ENCODE measurements at places on chromosomes 16 and 17. TPM values are rescaled to one million over a fixed set of nuclear protein-coding genes. Genes with fewer than 3 reads are reported as not detected.

Gene SOX8
- total RNA-seq: 5.7 TPM

Gene SALL1
- total RNA-seq: 54.3 TPM

Gene IRF8
- 0.96 TPM for total RNA-seq

Gene PRSS8
- total RNA-seq: 87.7 TPM

Gene SBK1
- total RNA-seq: 77.4 TPM

Gene GPRC5B
- 109 TPM for total RNA-seq

Gene KCNH6
- total RNA-seq: 1.8 TPM

Gene CASKIN2
- total RNA-seq: 32.3 TPM

Gene PDILT
- not detected for total RNA-seq

Gene CD300A
- 0.52 TPM for total RNA-seq

- peak overlapping the region; percentile 54 for H3K27ac ChIP-seq
- DNase-seq: no peak
Measured at GRCh38 chr17:42669977-42670788, 6.6 kb downstream of the PLEKHH3 start.

- no peak for DNase-seq
- no peaks in the 10 kb centered on the region for H3K27me3 ChIP-seq
- peak overlapping the region; percentile 82 for H3K27ac ChIP-seq
Measured at GRCh38 chr17:81511804-81512561, 616 bp downstream of the ACTG1 start.

GRCh38 chr16:46968063-46968435 lies 5.4 kb downstream of the DNAJA2 start:
- peaks cover 31% of the 10 kb centered on the region for H3K36me3 ChIP-seq
- H3K4me1 ChIP-seq: peaks cover 2% of the 10 kb centered on the region
- DNase-seq: no peak
- no peak overlapping the region for H3K4me3 ChIP-seq

DNA sequence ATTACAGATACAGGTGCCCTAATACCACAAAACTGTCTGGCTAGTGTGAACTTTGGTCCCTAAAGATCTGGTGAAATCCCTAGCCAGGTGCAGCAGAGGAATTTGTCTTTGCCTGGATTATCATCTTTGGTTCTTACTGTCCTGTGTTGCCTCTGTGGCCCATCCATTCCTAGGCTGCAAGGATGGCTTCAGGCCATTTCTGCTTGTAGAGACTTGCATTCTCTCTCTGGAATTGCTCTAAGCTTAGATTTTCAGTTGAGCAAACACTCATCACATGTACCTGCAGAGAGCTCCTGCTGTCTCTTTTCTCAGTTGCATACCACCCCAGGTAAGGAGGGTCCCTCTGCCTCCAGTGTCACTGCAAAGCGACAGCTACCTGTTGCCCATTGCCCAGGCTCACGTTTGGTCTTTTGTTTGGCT lies 114.9 kb downstream of the PRKCA start:
- no peaks in the 10 kb centered on the region for H3K27me3 ChIP-seq
- no peak overlapping the region for H3K27ac ChIP-seq
- H3K4me3 ChIP-seq: no peak overlapping the region
- no peaks in the 10 kb centered on the region for H3K36me3 ChIP-seq

- DNase-seq: no peak
- no peak overlapping the region for H3K4me3 ChIP-seq
- no peaks in the 10 kb centered on the region for H3K4me1 ChIP-seq
- H3K27ac ChIP-seq: no peak overlapping the region
Measured at GRCh38 chr16:11398136-11398535, 52.9 kb downstream of the RMI2 start.

GRCh38 chr16:73176577-73177013 lies 128.7 kb upstream of the ZFHX3 start:
- H3K4me3 ChIP-seq: no peak overlapping the region
- DNase-seq: no peak
- H3K27me3 ChIP-seq: no peaks in the 10 kb centered on the region
- H3K4me1 ChIP-seq: peaks cover 14% of the 10 kb centered on the region
- H3K36me3 ChIP-seq: no peaks in the 10 kb centered on the region

DNA sequence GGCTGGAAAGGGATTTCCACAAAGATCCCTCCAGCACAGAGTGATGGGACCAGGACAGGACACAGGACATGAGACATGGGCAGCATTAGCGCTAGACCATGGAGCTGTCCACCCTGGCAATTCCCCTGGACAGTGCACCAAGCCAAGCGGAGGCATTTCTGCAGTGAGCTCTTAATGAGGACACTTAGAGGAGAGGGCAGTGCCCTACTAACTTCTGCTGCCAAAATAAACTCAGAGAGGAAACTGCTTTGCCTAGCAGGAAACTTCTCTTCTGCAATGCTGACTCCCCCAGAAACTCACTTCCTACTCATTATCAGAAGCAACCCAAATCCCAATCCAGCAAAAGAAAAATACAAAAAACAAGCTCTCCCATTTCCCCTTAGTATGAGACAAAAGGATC lies 119.2 kb downstream of the HS3ST2 start:
- DNase-seq: no peak
- H3K27me3 ChIP-seq: no peaks in the 10 kb centered on the region
- no peaks in the 10 kb centered on the region for H3K36me3 ChIP-seq

DNA sequence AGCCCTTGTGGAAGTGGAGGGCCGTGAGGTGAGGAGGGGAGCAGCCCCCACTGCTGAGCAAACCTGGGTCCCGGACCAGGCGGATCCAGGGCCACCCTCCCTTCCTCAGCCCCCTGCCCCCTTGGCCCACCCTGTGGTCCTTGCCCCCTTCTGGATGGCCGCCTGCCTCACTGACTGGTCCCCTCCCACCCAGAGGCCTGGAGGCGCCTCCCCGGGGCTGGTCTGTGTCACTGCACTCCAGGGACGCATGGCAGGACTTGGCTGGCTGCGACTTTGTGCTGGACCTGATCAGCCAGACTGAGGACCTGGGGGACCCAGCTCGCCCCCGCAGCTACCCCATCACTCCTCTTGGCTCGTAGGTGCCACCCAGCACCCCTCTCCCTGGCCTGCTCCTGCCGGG lies 19.2 kb upstream of the SMIM5 start:
- H3K4me3 ChIP-seq: no peak overlapping the region
- H3K27ac ChIP-seq: no peak overlapping the region
- H3K4me1 ChIP-seq: no peaks in the 10 kb centered on the region
- H3K36me3 ChIP-seq: no peaks in the 10 kb centered on the region
- no peaks in the 10 kb centered on the region for H3K27me3 ChIP-seq

GRCh38 chr17:42311240-42312034 lies 23.1 kb downstream of the STAT5A start:
- H3K4me1 ChIP-seq: peaks cover 5% of the 10 kb centered on the region
- H3K27me3 ChIP-seq: no peaks in the 10 kb centered on the region
- peak overlapping the region; percentile 30 for H3K27ac ChIP-seq
- peaks cover 7% of the 10 kb centered on the region for H3K36me3 ChIP-seq
- DNase-seq: no peak
- no peak overlapping the region for H3K4me3 ChIP-seq

GRCh38 chr16:4376126-4376892 lies 4.7 kb downstream of the VASN start:
- no peaks in the 10 kb centered on the region for H3K36me3 ChIP-seq
- no peak for DNase-seq
- peaks cover 64% of the 10 kb centered on the region for H3K4me1 ChIP-seq

DNA sequence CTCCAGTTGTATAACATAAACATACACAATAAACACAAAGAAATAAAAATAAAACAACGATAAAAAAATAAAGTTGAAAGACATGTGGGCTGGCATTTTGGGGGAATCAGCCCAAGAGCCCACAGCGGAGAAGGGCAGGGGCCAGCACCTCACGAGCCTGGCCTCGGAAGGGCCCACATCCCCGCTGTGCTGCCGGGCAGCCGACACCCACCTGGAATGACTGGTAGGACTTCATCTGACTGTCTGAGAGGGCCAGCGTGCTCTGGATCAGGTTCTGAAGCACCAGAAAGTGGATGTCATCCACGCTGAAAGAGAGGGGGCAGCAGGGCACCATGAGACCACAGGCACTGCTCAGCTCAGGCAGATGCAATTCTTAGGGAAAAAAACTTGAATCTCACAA lies 73.5 kb downstream of the GTF3C1 start:
- no peak for DNase-seq
- H3K4me1 ChIP-seq: no peaks in the 10 kb centered on the region
- H3K27me3 ChIP-seq: no peaks in the 10 kb centered on the region

GRCh38 chr16:565419-566330 lies 1.1 kb upstream of the NHLRC4 start:
- peaks cover 10% of the 10 kb centered on the region for H3K4me1 ChIP-seq
- H3K36me3 ChIP-seq: no peaks in the 10 kb centered on the region
- DNase-seq: no peak
- H3K4me3 ChIP-seq: no peak overlapping the region
- peaks cover 13% of the 10 kb centered on the region for H3K27me3 ChIP-seq

DNA sequence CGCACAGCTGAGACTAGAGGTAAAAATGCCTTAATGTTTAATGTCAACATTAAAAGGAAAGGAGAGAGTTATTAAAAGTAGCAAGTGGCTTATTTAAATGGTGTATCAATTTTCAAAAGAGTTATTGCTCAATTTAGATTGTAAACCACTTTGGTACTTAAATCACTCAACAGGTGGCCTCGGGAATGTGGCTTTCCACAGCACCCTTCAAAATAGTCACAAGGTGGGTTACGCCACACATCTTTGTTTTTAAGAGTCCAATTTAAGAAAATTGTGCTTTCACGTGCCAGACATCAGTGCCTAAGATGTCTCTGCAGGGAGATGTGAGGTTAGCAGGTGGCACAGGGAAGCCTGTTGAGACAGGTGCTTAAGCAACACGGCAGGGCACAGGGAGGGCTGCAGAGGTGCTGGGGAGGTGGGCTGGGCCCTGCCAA lies 27.5 kb upstream of the ADCY7 start:
- no peaks in the 10 kb centered on the region for H3K27me3 ChIP-seq
- H3K27ac ChIP-seq: no peak overlapping the region
- H3K4me3 ChIP-seq: no peak overlapping the region
- no peak for DNase-seq

DNA sequence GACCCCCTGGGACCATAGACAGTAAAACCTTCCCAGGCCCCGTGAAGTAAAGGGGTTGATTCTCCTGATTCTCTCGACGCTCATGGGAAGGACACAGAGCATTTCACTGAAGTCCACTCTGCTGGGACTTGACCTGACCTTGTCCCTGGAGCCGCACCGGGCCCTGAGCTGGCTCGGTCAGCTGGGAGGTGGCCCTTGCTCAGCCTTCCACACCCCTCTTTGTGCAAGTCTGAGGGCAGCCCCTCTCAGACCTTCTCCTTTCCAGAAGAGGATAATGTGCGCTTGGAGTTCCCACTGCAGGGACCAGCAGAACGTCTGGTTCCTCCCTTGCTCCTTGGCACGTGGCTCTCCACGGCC lies 115.5 kb downstream of the RAP1GAP2 start:
- no peaks in the 10 kb centered on the region for H3K36me3 ChIP-seq
- H3K4me3 ChIP-seq: no peak overlapping the region
- H3K4me1 ChIP-seq: no peaks in the 10 kb centered on the region
- H3K27ac ChIP-seq: no peak overlapping the region
- H3K27me3 ChIP-seq: no peaks in the 10 kb centered on the region
- no peak for DNase-seq

GRCh38 chr17:75352079-75352569 lies 53.4 kb downstream of the GRB2 start:
- H3K36me3 ChIP-seq: no peaks in the 10 kb centered on the region
- no peak overlapping the region for H3K4me3 ChIP-seq
- DNase-seq: no peak
- no peaks in the 10 kb centered on the region for H3K27me3 ChIP-seq
- peaks cover 23% of the 10 kb centered on the region for H3K4me1 ChIP-seq

GRCh38 chr16:77373726-77374125 lies 61.1 kb downstream of the ADAMTS18 start:
- H3K36me3 ChIP-seq: no peaks in the 10 kb centered on the region
- peaks cover 2% of the 10 kb centered on the region for H3K4me1 ChIP-seq
- no peak overlapping the region for H3K4me3 ChIP-seq
- DNase-seq: no peak
- no peaks in the 10 kb centered on the region for H3K27me3 ChIP-seq

DNA sequence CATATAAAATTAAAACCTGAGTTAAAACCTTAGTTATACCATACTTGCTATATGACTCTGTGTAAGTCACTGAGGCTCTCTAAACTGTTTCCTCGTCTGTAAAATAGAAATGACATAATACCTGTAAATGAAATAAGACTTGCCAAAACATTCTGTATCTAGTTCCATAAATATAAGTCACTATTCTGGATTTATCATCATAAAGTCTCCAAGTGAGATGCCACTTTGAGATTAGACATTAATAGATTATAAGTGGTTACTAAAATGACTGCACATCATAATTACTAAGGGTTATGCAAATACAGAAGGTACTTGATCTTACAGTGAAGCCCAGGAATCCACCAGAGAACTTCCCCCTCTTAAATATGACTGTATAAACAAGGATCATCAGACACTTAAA lies 12.0 kb upstream of the BRIP1 start:
- no peak for DNase-seq
- H3K27ac ChIP-seq: no peak overlapping the region
- no peaks in the 10 kb centered on the region for H3K27me3 ChIP-seq

DNA sequence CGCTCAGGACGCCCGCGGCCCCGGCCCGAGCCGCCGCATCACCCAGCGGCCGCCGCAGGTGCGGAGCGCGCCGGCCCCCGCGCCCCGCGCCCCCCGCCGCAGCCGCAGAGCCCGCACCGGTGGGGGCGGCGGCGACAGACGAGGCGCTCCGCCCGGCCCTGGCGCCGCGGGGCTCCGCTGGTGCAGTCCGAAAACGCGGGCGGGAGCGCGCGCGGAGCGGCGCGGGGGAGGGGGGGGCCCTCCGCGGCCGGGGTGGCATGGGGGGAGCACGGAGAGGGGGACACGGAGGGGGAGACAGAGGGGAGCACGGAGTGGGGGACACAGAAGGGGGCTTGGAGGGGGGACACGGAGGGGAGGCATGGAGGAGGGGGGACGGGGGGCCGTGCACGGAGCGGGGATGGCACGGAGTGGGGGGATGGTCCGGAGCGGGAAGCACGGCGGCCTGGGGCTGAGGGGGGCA lies at the start of gene AATK:
TSS of gene AATK (minus strand) at position 189 of the 460 bp plus-strand sequence. CDS start 229 bp downstream, outside the sequence.
- DNase-seq: no peak
- H3K27me3 ChIP-seq: peaks cover 7% of the 10 kb centered on the region
- H3K27ac ChIP-seq: no peak within 1 kb of the TSS

GRCh38 chr17:67696347-67696746 lies 21.4 kb upstream of the NOL11 start:
- no peaks in the 10 kb centered on the region for H3K4me1 ChIP-seq
- H3K4me3 ChIP-seq: no peak overlapping the region
- no peaks in the 10 kb centered on the region for H3K36me3 ChIP-seq
- H3K27ac ChIP-seq: no peak overlapping the region
- DNase-seq: no peak

GRCh38 chr16:56295739-56296527 lies 104.6 kb downstream of the GNAO1 start:
- H3K4me1 ChIP-seq: peaks cover 17% of the 10 kb centered on the region
- H3K27ac ChIP-seq: no peak overlapping the region
- H3K27me3 ChIP-seq: no peaks in the 10 kb centered on the region
- H3K4me3 ChIP-seq: no peak overlapping the region
